ENCODE measurements at places on chromosomes 16 and 17.

DNA sequence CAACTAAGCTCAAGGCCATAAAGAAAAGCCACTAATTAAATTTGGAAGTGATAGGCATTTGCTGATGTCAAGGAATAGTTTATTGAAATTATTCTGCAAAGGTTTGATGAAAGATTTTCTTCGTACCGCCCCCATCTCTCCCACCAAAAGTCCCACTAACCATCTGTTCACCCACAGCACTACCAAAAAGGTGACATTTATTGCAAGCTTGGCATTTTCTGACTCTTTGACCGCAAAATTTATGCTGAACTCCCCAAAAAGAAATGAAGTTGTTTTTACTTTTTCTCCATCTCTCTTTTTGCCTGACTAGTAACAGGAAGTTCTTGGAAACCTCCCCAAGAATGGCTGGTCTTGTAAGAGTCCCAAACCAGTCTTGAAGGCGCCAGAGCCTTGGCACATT, 384.9 kb upstream of the SOX9 start:
- DNase-seq = no peak

DNA sequence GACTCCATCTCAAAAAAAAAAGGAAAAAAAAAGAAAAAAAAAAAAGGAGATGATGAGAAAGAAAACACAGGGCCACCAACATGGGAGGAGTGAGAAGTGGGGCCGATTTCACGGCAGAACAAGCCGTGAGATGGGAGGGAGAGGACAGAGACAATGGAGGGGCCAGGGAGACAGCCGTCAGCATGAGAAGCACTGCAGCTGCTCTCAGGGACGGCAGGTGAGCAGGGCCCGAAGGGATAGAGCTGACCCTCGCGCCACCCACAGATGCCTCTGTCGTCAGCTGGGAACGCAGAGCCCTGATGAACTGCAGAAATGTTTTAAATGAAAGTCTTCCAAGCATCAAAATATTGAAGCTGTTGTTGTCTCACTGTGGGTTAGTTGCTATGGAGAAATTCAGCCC, 20.3 kb downstream of the PITPNM3 start:
- DNase-seq = no peak

GRCh38 chr17:9890124-9890523, 14.9 kb downstream of the RCVRN start:
- peak; percentile 63 for DNase-seq

- no peak for DNase-seq
Measured at GRCh38 chr16:78205506-78205905, 106.1 kb downstream of the WWOX start.

- no peak for DNase-seq
Measured at GRCh38 chr16:55091213-55091870, 160.7 kb downstream of the IRX5 start.

- no peak for DNase-seq
Measured at GRCh38 chr17:71725811-71726210, 395.0 kb upstream of the SOX9 start.

GRCh38 chr16:79173919-79174318, 426.6 kb downstream of the MAF start:
- no peak for DNase-seq

DNA sequence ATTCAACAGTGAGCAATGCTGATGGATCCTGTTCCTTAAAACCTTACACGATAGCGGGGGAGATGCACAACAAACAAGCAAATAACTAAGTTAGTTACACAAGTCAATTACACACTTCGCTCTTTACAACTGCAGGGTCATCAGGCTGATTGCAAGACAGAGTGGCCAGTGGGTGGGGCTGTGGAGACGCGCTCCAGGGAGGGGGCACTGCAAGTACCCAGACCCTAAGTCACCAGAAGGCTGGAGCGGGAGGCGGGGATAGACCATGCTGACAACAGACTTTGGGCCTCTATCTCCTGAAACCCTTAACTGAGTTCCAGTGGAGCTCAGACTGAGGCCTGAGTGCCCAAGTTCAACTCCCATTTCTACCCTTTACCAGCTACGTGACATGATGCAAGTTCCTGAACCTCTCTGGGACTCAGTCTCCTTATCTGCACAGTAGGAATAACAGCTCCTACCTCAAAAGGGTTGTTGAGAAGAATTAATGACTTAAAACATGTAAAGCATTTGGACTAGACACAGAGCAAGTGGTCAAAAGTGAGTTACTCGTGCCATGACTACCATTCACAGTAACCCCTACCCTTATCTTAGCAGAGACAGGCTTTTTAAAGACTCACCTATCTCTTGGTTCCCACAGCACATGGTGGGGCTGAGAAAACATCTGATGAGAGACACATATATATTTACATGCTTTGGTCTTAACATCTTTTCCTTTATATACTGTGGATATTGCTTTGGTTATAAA, 10.4 kb downstream of the CPPED1 start:
- no peak for DNase-seq

- no peak for DNase-seq
Measured at GRCh38 chr16:69260019-69260418, 51.1 kb upstream of the VPS4A start.

DNA sequence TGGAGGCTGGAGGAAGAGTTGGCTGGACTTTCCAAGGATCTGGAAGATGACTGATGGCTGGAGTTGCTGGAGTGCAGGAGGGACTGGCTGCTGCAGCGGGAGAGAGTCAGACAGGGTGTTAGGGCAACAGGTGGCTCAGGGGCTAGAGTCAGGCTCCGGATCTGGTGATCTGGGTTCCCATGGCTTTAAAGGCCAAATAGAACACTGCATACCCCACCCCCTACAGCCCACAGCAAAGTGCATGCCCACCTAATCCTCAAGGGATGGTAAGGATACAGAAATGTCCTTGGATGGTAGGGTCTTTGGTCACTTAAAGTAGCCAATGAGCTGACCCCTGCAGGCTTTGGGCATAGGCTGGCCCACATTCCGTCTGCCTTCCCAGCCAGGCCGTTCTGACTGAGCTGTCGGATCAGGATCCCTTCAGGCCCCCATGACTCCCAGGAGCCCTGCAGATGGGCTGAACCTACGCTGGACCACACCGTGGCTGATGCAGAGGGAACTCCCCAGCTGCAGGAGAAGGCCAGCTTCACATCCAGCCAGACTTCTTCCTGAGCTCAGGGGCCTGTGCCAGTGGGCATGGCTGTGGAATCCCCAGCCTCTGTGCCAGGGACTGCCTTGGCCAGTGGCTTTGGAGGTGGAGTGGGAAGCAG, 13.9 kb downstream of the TNS4 start:
- peak; percentile 64 for DNase-seq

All from MCF 10A (cell line).